Activated CD4-positive, alpha-beta T cell treated with anti-CD3 and anti-CD28 coated beads, Interleukin-2, amount 10 ng/mL, durations not matched to agents 24 days and 14 days (primary cell): ENCODE measurements at places on chromosomes 1 and 21.
A peak's percentile ranks its signal among the peaks of the same experiment; 100 is the strongest.

DNA sequence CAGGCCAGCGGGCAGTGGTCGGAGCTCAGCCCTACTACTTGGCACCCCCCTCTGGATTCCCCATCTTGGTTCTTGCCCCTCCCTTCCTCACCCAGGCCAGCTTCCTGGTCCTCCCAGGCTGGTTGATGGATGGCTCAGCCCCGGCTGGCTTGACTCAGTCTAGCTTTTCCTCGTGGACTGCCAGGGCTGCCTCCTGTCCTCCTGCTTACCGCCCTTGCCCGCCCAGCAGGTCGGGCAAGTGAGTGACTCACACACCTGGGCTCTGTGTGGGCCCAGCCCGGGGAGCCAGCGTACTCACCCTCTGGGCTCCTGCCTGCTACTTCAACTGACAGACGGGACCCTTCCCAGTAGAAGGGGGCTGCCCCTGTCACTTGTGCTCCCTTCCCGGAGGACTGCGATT is 19.5 kb upstream of the ARHGEF10L start:
- no peaks in the 10 kb centered on the region for H3K4me1 ChIP-seq
- DNase-seq: no peak
- peaks cover 9% of the 10 kb centered on the region for H3K27me3 ChIP-seq
- H3K36me3 ChIP-seq: no peaks in the 10 kb centered on the region

- H3K27me3 ChIP-seq: no peaks in the 10 kb centered on the region
- peak; percentile 75 for DNase-seq
- H3K27ac ChIP-seq: peak overlapping the region; percentile 79
- peaks cover 30% of the 10 kb centered on the region for H3K36me3 ChIP-seq
Measured at GRCh38 chr1:45009956-45010854, 919 bp downstream of the HECTD3 start.

DNA sequence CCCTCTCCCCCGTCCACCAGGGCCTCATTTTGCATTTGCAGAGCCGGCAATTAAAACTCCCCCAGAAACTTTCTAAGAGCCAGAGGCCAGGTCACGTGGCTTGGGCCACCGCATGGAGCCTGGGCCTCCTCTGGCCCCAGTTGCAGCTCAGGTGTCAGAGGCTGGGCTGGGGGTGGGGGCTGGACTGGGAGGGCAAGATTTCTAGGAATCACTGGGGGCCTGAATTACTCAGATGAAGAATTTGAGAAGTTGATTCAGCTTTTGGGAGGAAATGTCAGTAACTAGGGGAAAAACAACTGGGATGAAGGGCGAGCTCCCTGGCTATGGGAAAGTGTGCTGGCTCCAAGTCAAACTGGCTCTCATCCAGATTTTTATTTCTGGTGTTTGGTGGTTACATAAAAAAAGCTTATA is 151.0 kb downstream of the CDC7 start:
- peaks cover 14% of the 10 kb centered on the region for H3K4me1 ChIP-seq
- H3K27me3 ChIP-seq: no peaks in the 10 kb centered on the region
- H3K4me3 ChIP-seq: no peak overlapping the region
- no peaks in the 10 kb centered on the region for H3K36me3 ChIP-seq

DNA sequence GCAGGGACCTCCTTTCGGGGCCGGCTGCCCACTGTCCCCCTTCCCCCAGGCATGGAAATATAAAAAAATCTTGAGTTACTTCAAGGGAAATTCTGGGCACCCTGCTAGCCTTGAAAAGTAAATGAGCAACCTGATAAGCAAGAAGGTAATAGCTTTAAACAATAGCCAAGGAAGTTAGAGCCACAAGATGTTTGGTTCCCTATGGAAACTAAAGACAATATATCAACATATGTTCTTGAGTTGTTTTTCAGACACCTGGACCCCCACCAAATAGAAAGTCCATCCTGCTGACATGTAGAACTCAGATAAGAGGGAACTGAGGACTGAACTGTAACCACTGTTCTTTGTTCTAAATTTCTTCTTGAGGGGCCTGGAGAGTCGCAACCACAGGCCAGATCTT is 19.3 kb upstream of the SLC35A3 start:
- no peaks in the 10 kb centered on the region for H3K36me3 ChIP-seq
- H3K4me1 ChIP-seq: no peaks in the 10 kb centered on the region
- H3K27me3 ChIP-seq: peaks cover 3% of the 10 kb centered on the region
- H3K27ac ChIP-seq: no peak overlapping the region
- H3K4me3 ChIP-seq: no peak overlapping the region

DNA sequence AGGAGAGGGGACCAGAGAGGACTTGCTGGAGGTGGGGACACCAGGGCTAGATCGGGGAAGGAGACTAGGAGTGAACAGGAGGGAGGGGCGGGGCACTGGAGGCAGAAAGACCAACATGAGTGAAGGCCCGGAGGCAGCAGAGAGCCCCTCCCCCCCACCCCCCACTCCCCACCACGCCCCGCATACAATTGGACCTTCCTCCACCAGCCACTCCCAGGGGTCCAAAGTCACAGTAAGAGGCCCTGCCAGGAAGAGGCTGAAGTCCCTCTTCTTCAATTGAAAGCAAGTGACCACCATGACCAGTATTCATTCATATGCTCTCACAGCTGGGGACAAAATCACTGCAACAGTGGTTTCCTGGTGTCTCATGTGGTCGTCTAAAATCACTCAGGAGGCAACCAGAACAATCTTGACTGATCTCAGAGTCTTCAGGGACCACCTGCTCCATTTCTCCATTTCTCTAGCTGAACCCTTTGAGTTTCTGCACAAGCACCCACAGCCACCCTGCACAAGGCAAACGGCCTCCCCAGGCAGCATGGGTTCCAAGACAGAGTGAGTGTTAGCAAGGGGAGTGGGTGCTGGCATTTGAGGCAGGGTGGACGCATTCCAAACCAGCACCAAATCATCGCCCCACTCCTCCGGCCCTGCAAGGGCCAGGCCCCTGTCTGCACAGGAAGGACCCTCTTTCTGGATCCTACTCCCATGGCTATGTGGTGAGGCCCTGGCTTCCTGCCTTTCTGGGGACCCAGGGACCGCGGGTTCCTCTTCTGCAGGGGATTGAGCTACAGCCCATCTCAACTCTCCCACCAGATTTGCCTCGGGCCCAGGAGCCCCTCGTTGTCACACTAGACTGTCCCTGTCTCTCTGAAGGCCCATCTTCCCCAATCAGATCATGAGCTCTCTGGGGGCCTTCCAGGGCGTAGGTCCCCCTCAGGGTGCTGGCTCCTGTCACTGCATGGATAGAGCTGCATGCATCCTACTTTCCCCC is 17.0 kb downstream of the LAPTM5 start:
- peak overlapping the region; percentile 70 for H3K27ac ChIP-seq
- DNase-seq: no peak
- peaks cover 65% of the 10 kb centered on the region for H3K4me1 ChIP-seq
- H3K4me3 ChIP-seq: peak overlapping the region; percentile 49
- peaks cover 64% of the 10 kb centered on the region for H3K36me3 ChIP-seq
